ENCODE measurements at places on chromosomes 2 and 18.

DNA sequence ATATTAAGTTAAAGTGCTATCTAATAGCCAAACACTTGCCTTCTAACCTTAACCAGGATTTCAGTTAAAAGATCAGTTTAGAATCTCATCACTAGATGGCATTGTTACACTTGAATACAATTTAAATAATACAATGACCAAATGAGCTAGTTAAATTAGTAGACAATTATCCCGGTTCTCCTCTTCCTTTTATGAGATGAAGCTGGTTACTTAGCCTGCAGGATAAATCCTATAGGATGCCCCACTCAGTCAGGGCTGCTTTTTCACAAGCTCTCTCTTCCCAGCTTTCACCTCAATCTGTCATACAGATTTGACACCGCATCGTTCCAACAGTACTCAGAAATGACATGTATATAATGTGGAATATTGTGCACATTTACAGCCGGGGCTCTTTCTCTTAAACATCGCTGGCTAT is 678.8 kb downstream of the KCNJ3 start:
- peak; percentile 30 for DNase-seq

- no peak for DNase-seq
Observed at GRCh38 chr2:40403233-40403836, 48.6 kb downstream of the SLC8A1 start.

DNA sequence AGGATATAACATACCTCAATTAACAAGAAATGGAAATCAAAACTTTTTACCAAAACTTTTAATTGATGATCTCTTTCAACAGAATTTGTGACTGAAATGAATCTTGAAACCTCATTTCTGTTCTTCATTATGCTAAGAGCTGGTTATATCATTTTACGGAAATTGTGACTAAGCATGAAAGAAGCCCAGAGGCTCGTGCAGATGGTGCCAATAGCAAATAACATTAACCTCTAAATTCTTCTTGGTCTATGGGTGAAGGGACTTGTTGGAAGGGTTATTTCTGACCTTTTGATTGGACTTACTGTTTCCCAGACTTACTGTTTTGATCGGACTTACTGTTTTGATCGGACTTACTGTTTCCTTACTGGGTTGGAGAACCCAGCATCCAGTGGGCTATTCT is 435.6 kb downstream of the TDRD15 start:
- no peak for DNase-seq

DNA sequence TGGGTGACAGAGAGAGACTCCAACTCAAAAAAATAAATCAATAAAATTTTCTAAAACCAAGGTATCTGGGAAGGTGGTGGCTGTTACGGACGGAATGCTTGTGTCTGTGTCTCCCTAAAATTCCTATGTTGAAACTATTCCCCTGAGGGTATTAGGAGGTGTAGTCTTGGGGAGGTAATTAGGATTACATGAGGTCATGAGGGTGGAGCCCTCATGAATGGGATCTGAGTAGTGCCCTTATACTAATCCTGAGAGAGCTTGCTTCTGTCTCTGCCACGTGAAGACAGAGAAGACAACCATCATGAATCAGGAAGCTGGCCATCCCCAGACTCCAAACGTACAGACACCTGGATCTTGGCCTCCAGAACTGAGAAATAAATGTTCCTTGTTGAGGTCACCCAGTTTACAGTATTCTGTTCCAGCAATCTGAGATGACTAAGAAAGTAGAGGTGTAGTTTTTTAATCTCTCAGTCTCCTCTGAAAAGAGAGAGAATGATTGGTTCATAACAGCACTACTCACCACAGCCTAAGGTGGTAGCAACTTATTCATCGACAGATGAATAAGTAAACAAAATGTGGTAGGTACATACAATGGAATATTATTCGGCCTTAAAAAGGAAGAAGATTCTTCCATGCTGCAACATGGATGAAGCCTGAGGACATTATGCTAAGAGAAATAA is 38.4 kb downstream of the TGFBRAP1 start:
- DNase-seq, result no peak

GRCh38 chr2:78077633-78078032 is 555.5 kb upstream of the LRRTM4 start:
- DNase-seq, result no peak

DNA sequence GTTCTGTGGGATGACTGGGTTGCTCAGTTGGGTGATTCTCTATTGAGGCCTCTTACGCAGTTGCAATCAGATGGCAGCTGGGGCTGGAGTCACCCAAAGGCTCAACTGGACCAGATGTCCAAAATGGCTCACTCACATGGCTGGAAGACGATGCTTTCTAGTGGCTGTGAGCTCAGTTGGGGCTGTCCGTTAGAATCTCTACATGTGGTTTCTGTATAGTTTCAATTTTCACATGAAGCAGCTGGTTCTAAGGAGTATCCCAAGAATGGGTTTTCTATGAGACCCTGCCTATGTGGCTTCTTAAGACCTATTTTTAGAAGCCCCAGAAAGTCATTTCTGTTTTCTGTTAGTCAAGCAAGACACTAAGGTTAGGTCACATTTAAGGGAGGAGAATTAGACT is 4.4 kb downstream of the XRCC5 start:
- no peak for DNase-seq

DNA sequence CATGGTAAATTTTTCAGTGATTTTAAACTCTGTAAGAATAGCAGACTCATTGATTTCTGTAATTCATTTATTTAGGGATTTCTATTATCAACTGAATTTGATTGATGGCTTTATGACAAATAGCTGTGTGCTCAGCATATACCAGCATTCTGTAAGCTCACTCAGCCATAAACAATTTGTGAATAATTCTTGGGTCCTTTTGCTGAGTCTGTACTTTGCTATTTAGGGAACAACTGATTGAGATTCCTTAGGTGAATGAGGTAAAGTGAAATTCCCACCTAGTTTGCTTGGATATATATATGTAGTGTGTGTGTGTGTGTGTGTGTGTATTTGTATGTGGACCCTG is 76.7 kb upstream of the CAVIN2 start:
- DNase-seq, result no peak

DNA sequence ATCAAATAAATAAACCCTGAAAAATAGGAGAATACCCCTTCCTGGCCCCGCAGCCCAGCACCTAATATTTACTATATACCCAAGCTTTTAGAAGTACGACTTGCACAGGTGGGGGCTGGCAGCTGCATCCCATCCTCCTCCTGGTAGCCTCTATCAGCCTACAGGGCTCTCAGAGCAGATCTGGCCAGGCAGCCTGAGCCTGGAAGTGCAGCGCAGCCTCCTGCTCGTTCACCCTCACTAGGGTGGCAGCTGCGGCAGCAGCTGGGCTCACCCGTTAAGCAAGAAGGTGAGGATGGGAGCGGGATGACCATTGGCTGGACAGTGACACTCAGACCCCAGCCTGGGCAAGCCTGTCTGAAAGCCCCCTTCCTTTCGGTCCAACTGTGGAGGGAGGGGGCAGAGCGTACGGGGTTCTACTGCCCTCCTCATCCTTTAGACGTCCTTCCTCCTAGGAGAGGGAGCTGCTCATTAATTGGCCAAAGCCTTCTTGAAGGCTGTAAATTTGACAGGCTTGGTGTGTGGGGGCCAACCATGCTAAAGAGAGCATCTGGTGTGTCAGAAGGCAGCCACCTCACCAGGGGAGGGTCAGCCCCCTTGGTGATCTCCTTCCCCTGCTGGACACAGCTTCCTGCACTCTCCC is 23.3 kb downstream of the MPHOSPH10 start:
- no peak for DNase-seq

GRCh38 chr2:200044453-200044852 is 89.1 kb downstream of the MAIP1 start:
- no peak for DNase-seq

- DNase-seq, result no peak
Observed at GRCh38 chr2:128448331-128449225, 129.9 kb upstream of the HS6ST1 start.

GRCh38 chr18:38358805-38359657 is 793.4 kb upstream of the CELF4 start:
- DNase-seq, result no peak

DNA sequence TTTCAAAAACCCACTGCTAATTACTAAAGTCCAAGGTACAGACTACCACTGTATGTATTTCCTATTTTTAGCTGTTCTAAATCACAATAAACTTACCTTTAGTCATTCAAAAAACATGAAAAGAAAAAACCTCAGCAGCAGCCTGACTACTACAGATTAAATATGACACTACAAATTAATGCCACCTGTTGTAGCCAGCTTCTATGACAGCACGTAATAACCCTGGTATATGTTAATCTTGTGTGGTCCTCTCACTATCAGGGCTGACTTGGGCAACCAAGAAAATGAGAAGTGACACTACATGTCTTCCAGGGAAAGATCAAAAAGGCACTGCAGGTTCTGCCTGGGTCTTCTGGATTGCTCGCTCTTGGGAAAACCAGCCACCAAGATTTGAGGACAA is 90.6 kb upstream of the FAM124B start:
- no peak for DNase-seq

DNA sequence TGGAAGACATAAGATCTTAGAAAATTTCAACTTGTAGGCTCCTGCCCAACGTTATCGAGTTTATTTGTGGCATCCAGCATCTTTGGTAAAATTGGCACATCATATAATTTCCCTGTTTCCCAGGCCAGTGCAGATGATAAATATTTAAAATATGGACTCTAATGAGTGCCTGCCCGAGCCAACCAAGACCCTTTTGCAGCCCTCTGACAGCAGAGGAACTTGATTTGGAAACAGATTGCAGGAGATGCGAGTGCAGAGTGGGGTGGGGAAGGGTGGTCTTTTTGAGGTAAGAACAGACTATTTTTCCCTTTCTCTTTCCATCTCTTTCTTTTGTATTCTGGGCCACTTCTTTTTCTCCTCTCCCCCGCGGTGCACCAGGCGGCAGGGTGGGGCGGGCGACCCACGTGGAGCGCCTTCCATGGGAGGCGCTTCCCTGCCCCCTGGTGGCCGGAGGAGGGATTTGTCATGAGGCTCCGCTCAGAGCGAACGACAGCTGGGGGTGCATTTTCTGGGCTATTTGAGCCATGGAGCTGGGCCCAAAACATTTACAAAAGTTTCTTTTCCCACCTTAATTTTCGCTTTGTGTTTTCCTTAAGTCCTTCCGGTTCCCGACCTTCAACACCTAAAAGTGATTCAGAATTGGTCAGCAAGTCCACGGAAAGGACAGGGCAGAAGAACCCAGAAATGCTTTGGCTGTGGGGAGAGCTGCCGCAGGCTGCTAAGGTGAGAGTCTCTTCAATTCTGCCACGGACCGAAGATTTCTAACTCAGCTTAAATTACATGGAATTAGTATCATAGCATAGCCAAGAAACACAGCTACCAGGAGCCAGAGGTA is 32.7 kb downstream of the LPIN1 start:
- DNase-seq, result peak; percentile 87

DNA sequence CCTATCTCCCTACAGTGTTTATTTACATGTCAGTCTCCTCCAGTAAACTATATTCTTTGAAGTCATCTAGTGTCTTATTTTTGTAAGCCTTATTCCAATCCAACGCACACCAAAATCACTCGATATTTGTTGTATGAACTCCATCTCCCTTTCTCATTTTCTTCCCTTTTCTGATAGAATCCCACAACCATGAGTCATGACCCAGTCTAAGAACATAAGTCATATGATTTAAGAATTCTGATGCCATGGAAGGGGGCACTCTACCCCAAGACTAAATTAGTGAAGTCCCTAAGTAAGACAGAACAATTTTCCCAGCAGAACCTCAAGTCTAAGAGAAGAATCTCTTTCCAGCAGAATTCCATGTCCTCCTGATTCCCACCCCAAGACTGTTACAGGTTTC is 5.4 kb downstream of the CHMP3 start:
- no peak for DNase-seq

- DNase-seq, result no peak
Observed at GRCh38 chr2:95374451-95374920, 28.0 kb upstream of the FAHD2A start.

- no peak for DNase-seq
Observed at GRCh38 chr2:88680266-88680902, 11.1 kb upstream of the RPIA start.

DNA sequence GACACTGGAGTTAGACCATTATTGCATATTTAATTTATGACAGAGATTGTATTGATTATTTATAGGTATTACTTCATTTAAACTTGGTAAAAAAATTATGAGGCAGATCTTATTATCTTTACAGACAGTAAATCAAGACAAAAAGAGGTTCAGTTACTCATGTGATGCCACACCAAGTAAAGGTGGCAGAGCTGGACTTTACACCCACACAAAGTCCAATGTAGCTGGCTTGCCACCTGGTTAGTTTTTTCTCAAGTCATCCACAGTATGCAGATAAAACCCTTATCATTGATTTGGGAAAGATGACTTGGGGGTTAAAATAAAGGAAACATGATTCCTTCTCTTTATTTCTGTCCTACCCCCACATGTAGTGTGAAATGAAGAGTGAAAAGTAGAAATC is 137.2 kb downstream of the CNTNAP5 start:
- DNase-seq, result no peak

- no peak for DNase-seq
Observed at GRCh38 chr18:35526495-35527059, 28.8 kb upstream of the INO80C start.

GRCh38 chr2:48651158-48651790 is 33.6 kb downstream of the GTF2A1L start:
- DNase-seq, result no peak

- DNase-seq, result no peak
Observed at GRCh38 chr2:148979919-148980277, 58.6 kb upstream of the LYPD6B start.

DNA sequence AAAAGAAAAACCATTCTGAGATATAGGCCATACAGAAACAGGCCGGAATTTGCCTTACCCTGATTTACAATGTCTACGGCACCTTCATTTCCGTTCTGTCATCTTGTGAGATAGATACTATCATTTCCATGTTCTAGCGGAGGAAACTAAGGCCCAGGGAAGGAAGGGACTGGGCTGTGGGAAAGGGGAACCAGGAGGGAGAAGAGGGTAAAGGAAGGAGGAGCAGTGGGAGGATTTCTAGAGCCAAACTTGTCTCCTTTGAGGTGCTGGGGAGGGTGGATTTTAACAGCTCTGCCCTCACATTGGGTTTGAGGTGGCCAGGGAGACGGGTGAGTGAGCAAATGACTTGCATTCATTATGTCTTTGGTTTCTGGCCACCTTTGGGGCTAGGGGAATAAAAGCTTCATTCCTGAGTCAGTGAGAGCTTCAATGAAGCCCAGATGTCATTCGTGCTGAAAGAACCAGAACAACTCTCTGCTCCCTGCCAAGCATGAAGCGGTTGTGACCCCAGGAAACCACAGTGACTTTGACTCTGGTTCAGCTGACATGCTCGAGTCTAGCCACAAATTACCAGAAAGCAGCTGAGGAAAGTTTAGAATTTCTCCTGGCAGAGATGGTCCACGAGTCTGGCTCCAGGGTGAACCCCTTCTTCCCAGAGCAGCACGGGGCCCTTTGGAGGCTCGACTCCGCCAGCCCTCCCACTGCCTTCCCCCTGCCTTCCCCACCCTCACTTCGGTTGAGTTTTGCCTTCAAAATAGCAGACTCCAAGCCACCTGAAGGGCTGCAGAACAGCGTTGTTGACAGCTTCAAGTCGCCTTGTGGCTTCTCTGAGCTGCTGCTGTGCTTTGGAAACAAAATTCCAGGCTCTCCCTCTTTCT is 3.8 kb downstream of the ACTG2 start:
- no peak for DNase-seq

GRCh38 chr2:1321321-1321720 is 91.9 kb upstream of the TPO start:
- DNase-seq, result no peak
